ENCODE measurements at places on chromosomes 2 and 18.

GRCh38 chr2:26189123-26189522 is 16.2 kb downstream of the GAREM2 start:
- no peak for DNase-seq

GRCh38 chr2:16745466-16745865 is 79.8 kb upstream of the CYRIA start:
- no peak for DNase-seq

GRCh38 chr2:45153121-45153520 is 143.9 kb upstream of the SIX2 start:
- DNase-seq, result no peak

- no peak for DNase-seq
These were observed at the start of gene TET3 for GRCh38 chr2:73984203-73984921. TSS of gene TET3 (plus strand) at chr2:73984910. CDS start at chr2:73986404, 1,494 bp downstream.

DNA sequence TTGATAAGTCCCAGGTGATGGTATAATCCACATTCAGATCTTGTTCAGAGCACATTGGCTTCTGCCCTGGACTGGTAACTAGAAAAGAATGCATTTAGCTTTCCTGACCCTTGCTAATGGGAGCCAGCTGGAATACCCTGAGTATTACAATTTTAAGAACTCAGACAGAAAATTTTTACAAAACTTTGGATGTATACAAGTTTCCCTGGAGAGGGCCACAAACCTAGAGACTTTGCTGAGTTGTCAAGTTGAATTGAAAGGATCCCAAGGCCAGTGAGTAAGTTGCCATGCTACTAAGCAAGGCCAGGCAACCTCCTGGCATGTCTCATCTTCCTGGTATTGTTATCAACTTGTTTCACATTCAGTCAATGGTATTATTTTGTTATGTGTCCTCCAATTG is 20.0 kb upstream of the NABP1 start:
- no peak for DNase-seq

- no peak for DNase-seq
These were observed 26.3 kb downstream of the GRB14 start for GRCh38 chr2:164595031-164595430.

- DNase-seq, result no peak
These were observed 13.5 kb upstream of the XDH start for GRCh38 chr2:31428001-31428418.
